ENCODE measurements at places on chromosomes 5 and 9. TPM values are rescaled to one million over a fixed set of nuclear protein-coding genes. Genes with fewer than 3 reads are reported as not detected.

- H3K4me1 ChIP-seq, result peaks cover 6% of the 10 kb centered on the region
- DNase-seq, result no peak
- H3K4me3 ChIP-seq, result no peak overlapping the region
- H3K36me3 ChIP-seq, result peaks cover 9% of the 10 kb centered on the region
These were observed 8.4 kb upstream of the SPATA31E1 start for GRCh38 chr9:87874304-87874623.

SELENOP gene
- 0.16 TPM for total RNA-seq

GRCh38 chr9:75962013-75962661 is 71.7 kb downstream of the PCSK5 start:
- H3K4me1 ChIP-seq, result peaks cover 18% of the 10 kb centered on the region
- peak overlapping the region; percentile 11 for H3K4me3 ChIP-seq
- DNase-seq, result no peak
- no peaks in the 10 kb centered on the region for H3K27me3 ChIP-seq

DNA sequence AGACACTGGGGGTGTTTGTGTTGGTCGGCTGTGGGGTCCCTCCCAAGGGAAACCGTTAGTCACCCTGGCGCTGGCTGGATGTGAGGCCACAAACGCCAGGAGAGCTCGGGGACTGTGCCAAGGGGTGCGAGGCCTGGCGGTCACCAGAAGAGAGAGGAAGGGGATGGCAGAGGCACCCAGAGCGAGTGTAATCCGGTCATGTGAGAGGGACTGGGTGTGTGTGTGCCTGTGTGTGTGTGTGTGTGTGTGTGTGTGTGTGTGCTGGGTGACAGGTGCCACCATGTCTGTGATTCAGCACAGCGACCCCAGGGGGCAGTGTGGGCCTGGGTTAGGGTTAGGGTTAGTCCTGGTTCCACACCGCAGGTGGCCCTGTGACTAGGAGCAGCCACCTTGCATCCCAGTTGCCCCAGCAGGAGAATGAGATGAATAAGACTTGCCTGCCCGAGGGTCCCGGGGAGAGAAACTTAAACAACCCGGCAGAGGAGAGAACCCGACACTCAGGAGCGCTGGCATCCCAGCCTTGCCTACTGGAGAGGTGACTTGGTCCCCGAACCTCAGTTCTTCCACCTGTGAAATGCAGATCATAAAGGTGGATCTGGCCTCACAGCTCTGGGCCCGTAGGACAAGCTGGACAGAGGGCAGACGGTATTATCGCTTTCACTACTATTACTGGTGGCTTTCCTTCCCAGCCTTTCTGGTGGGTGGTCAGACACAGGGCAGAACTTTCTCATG is 1.4 kb upstream of the ADAMTSL2 start:
- H3K36me3 ChIP-seq, result no peaks in the 10 kb centered on the region
- H3K27ac ChIP-seq, result no peak overlapping the region
- H3K4me1 ChIP-seq, result peaks cover 11% of the 10 kb centered on the region

DNA sequence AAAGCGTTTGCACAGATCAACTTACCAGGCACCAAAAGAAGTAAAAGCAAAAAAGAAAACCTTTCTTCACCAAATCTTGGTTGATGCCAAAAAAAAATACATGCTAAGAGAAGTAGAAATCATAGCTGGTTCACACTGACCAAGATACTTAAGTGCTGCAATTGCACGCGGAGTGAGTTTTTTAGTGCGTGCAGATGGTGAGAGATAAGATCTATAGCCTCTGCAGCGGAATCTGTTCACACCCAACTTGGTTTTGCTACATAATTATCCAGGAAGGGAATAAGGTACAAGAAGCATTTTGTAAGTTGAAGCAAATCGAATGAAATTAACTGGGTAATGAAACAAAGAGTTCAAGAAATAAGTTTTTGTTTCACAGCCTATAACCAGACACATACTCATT is 36.4 kb upstream of the CCDC152 start:
- peaks cover 10% of the 10 kb centered on the region for H3K4me1 ChIP-seq
- DNase-seq, result no peak
- H3K36me3 ChIP-seq, result no peaks in the 10 kb centered on the region
- no peaks in the 10 kb centered on the region for H3K27me3 ChIP-seq
